C1 segment of cervical spinal cord (tissue), 14 donors: ENCODE measurements at places on chromosomes 13 and 19.

- no peak for DNase-seq
Observed at GRCh38 chr13:95317039-95317989, 16.1 kb upstream of the ABCC4 start.

- DNase-seq = no peak
Observed at GRCh38 chr13:50682002-50682401, 161.5 kb downstream of the DLEU7 start.

DNA sequence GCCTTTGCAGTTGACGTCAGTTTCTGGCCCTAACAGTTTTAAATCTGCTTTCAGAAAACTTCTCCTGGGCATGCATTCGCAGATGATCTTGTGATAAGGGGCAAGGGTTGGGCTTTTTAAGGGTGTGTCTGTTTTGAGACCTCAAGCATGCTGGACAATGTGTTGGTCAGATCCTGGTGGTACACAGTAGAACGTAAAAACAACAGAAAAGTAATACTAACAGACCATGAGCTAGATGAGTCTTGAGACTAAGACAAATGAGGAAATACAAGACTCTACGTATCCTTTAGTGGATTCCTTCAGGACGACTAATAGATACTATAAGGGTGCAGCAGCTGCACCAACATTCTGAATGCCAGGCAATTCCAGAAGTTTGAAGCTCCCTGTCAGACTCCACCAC is 237.6 kb downstream of the DNAJC15 start:
- DNase-seq = no peak

DNA sequence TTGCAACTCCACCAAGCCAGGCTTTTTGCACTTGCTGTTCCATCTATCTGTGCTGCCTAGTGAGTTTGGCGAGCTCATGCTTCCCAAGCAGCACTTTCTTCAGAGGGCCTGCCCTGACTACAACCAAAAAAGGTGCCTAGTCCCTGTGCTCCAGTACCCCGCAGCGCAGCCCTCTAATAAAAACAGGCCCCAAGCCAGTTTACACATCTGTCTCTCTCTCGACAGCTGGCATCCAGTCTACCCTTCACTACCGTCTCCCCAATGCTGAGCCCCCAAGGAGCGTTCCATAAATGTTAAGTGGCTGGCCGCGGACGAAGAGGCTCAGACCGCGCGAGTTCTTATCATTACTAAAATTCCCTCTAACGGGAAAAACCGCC is 512 bp downstream of the MED4 start:
- DNase-seq = no peak

GRCh38 chr19:8254286-8255001 is 45.3 kb downstream of the CERS4 start:
- no peak for DNase-seq

DNA sequence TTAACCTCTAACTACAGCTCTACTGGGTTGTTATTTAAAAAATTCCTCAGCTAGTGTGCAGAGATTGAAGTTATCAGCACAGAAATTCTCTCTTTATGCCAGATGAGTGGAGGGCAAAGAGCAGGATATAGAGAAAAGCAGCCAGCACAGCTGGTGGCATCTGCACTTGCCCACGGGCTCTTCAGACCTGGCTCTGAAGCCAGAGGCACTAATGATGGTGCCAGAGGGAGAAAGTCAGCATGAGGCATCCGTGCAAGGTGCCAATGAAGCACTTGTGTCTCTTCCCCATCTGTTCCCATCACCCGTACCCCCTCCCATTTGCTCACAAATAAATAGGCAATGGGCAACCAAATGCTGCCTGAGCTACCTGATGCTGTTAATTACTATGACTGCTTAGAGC is 138.9 kb downstream of the OLFM4 start:
- DNase-seq = no peak

DNA sequence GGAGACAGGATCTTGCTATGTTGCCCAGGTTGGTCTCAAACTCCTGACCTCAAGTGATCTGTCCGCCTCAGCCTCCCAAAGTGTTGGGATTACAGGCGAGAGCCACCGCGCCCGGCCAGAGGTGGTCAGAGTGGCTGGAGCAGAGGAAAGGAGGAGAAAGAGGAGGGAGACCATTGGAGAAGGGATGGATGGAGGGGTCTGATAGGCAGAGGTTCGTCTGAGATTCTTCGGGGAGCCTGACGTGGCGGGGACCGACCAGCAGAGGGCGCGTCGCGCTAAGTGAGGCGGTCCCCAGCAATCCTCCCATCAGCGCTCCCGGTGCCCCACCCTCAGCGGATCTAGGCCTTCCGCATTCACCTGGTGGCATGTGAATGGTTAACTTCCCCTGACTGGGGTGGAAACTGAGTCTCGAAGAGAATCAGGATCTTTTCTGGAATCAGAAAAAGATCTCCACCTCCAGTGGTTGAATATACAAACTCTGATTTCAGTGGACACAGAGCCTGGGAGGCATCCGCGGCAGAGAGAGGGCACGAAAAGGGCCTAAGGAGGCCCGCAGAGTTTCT is 8.8 kb downstream of the GTPBP3 start:
- peak; percentile 76 for DNase-seq

- DNase-seq = peak; percentile 40
Observed at GRCh38 chr19:40466219-40466984, 399 bp upstream of the SPTBN4 start.

DNA sequence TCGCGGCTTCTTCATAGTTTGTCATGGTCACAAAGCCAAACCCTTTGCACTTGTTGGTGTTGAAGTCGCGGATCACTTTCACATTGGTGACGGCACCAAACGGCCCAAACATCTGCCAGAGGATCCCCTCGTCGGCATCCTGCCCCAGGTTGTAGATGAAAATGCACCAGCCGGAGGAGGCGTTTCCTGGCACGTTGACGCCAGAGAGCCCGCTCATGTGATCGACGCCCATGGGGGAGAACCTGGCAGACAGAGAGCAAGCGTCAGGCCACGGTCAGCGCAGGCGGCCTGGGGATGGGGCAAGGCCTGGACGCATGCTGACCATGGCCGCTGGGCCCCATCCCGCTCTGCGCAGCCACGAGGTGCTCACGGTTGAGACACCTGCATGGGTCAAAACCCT is 20.1 kb upstream of the TIMM44 start:
- DNase-seq = no peak

DNA sequence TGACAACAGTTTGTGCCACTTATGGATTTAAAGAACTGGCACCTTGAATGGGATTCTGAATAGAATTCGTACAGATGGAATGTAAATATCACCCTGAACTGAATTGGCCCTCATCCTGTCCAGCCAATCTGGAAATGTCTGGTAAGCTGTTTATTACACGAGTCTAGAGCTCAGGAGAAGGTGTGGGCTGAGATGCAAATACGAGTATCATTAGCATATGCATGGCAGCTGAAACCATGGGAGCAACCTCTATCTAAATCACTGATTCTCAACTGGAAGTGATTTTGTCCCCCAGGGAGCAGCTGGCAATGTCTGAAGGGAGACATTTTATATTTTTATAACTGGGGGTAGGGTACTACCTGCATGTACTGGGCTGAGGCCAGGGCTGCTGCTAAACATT is 15.6 kb upstream of the VWA8 start:
- DNase-seq = no peak

DNA sequence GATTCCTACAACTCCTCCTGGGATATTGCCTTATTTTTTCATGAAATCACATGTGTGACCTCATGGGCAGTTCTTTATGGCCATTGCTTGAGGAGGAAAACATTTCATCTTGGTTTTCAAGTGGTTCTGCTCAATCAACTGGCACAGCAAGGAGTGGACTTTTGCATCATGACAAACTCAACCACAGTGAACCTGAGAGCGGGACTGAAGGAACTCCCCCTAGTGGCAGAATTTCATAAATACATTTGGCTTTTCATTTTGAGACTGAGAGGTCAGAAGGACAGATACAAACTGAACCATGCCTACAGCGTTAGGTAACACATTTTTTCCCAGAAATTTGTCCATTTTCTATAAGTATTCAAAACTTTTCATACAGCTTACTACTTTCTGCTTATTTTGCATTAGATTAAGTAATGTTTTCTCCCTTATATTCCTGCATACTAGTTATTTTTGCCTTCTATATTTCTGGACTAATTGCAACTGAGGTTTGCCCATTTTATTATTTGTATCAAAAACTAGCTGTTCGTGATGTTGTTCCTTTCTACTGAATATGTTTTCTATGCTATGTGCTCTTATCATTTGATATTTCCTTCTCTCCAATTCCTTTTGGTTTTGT is 13.4 kb upstream of the SIGLEC12 start:
- DNase-seq = no peak

DNA sequence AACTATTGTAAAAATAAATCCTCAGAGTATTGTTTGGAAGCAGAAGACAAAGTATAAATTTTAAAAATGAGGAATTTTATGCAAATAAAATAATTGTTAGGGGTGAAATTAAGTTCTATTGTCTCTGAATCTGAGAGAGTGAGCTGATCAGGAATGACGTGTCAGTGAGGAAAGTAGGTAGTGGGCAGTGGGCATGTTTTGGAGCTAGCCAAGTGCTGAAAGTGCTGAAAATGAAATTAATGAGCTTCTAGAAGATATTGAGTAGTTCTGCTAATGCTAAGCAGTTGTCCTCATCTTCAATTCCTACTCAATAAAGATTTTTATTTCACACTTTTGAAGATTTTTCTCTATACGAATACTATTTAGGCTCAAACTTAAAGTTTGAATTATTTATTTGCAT is 1167.8 kb upstream of the PCDH20 start:
- DNase-seq = no peak

- DNase-seq = no peak
Observed at GRCh38 chr19:10086591-10087192, 575 bp downstream of the SHFL start.

DNA sequence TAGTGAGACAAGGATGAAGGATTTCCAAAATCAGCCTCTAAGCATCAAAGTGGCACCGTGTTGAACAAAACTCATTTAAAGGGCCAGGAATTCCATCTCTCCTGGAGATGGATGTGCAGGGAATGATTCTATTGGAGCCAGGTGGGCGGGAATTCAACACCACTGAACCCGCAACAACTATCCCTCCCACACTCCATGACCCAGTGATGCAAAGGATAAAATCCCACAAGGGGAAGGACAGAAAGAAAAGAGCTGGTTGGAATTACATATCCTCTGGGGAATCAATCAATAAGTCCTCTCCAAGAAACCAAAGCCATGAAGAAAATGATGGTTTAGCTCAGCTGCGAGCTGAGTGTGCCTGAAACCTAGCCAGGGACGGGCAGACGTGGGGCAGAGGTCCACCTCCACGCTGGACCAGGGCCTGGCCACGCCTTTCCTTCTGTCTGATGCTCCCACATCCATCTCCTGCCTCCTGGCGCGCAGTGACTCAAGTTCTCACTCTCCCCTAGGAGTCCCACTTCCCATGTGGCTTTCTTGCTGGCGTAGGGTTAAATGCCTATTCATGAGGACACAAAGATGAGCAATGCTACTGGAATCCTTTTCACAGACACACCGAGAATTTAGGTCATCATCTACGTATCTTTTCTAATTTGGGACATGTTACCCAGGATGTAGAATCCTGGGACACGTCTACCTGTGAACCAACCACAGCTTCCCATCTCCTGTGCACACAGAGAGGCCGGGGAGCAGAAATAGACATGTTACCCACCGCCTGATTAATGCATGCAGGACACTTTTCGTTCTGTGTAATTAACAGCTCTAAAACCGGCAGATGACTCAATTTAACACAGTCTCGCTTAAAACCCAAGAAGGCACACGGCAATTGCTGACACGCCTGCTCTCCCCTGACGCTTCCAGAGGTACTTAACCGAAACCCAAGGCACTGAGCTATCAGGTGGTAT is 48.6 kb downstream of the PEPD start:
- DNase-seq = peak; percentile 68

DNA sequence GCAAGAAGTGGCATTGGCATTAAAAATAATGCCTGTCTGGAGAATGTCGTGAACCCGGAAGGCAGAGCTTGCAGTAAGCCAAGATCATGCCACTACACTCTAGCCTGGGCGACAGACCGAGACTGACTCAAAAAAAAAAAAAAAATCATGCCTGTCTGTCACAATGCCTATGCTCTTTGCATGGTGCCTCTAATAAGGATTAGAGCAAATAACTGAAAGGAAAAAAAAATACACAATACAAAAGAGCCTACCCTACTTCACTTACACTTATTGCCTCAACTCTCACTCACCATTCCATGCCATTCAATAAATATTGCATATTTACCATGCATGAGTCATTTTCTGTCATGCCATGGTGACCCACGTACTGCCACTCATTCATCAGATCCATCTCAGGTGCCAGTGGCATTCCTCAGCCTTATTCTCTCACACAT is 49.1 kb downstream of the TBC1D4 start:
- DNase-seq = no peak

- DNase-seq = no peak
Observed at GRCh38 chr13:90918536-90918935, 429.0 kb upstream of the MIR17HG start.

DNA sequence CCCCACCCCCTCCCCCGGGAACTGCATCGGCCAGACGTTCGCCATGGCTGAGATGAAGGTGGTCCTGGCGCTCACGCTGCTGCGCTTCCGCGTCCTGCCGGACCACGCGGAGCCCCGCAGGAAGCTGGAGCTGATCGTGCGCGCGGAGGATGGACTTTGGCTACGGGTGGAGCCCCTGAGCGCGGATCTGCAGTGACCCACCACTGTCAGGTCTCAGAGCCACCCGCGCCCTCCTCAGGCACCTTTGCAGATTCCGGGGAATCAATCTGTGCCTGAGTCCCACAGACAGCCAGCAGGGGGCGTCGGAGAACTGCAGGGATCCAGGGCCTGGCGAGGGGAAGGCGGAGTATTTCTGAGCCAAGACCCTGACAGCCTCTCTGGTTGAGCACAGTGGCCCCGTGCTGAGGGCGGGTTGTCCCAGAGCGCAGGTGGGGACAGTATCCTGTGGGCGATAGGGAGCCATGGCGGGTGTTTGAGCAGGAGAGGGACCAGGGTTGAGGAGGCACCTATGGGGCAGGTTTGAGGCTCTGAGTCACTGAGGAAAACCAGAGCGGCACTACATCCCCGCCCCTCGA is 30.4 kb upstream of the CYP4F8 start:
- DNase-seq = no peak

GRCh38 chr19:49614096-49614833 is 23.3 kb downstream of the PRR12 start:
- no peak for DNase-seq

DNA sequence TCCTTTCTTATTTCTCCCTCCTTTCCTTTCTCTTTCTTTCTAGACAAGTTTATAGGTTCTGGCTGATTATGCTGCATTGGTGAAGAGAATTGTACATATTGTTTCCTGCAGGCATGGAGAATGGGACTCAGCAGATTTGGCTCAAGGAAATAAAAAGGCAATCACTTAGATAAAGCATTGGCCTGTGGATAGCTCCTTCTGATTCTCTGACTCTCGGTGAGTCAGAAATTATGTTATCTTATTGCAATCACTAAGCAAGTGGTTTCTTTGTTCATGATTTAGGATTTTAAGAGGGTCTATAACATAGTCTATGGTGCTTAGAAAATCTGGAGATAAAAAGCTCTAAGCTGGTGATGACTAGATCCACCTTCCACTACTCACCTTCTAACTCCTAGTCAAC is 54.0 kb upstream of the POSTN start:
- no peak for DNase-seq

- no peak for DNase-seq
Observed at GRCh38 chr19:35843676-35844481, 8.4 kb downstream of the NPHS1 start.

GRCh38 chr19:45195764-45196163 is 17.2 kb downstream of the BLOC1S3 start:
- DNase-seq = no peak

GRCh38 chr13:57314897-57315520 is 148.0 kb downstream of the PRR20E start:
- no peak for DNase-seq
